Naive B cell (primary cell): ENCODE measurements at places on chromosomes 2 and 18.

DNA sequence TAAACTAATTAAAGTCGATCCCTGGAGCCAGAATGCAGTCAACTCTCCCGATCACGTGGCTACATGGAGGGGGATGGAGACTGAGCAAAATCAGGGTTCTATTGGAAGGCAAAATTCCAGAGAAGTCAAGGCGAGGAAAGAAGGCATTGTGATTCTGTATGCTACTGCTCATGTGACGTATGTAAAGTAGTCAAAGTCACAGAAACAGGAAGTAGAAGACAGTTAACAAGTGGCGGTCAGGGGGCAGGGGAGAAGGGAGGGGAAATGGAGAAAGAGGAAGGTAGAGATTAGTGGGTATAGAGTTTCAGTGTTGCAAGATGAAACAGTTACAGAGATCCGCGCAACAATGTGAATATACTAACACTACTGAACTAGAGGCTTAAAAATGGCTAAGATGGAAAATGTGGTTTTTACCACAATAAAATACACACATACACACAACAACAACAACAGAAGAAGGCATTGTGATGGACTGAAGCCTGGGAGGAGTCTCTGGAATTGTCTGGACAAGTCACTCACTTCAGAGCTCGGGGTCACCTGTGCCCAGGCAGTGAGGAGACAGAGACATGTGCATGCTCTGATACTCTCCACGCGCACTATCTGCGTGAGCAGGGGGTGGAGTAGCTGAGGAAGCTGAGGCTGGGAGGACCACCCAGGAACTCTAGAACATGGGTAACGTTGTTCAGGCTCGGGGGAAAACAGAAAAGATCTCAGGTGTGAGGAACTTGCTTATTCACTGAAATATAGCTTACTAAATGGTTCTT is 89.9 kb upstream of the CDCA7 start:
- peak; percentile 79 for DNase-seq

DNA sequence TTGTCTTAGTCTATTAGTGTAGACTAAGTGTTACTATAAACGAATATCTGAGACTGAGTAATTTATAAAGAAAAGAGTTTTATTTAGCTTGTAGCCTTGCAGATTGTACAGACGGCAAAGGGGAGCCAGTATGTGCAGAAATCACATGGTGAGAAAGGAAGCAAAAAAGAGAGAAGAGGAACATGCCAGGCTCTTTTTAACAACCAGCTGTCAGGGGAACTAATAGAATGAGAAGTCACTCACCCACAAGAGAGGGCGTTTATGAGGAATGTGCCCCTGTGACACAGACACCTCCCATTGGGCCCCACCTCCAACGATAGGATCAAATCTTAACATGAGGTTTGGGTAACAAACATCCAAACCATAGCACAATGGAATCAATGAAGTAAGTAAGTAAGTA is 20.6 kb upstream of the ZNF804A start:
- DNase-seq: no peak

GRCh38 chr2:143467011-143467410 is 337.8 kb downstream of the ARHGAP15 start:
- DNase-seq: no peak

DNA sequence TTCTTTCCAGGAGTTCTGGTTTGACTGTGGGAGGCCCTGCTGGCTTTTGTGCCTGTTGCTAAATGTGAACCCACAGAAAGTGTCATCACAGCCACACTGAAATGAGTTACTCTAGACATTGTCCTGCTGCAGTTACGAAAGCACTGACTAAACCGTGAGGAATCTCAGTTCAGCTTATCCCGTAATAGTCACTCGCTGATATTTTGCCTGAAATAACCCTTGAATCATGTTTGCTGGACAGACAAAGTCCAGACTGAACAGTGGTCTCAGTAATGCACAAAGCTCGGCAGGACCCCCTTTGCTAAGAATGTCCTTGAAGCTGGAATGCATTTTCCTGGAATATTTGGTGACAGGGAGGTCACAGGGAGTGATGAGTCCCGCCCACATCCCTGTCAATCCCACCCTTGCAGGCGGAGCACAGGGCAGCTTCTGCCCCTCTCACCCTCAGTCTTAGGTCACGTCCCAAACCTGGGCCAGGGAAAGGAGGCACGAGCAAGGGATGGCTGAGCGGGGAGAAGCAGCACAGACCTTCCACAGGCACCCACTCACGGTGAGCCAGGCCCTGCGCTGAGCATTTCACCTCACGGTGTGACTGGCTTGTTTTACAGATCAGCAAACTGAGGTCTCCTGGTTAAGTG is 53.4 kb downstream of the ADI1 start:
- no peak for DNase-seq

DNA sequence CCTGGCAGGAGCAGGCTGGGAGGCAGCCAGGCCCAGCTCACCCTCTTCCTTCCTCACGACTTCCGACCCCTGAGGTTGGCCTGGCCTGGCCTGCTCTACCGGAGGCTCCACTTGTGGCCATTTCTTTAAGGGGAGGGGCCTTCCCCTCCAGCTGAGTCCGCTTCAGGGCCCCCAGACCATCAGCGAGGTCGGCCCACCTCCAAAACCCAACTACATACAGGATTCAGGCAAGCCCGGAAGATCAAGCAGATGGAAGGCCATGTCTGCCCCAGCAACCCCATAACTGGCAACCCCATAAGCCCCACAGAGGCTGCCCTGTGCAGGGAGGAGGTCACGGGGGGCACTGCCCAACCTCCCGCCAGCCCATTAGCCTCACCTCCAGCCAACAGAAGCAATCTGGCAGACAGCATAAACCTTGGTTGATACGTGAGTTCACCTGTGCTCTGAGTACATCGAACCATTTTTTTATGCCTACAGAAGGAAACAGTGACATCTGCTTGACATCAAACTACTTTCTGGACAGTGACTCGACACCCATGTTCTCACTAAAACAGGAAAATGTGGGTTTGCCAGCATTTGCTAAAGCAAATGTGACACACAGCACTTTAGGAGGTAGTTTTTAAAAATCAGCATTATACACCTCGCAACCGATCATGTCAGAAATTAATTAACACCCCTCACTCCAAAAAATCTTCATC is 98.9 kb downstream of the EIPR1 start:
- DNase-seq: no peak

- DNase-seq: peak; percentile 80
Observed at GRCh38 chr2:10408649-10409579, 39.2 kb downstream of the ODC1 start.

- no peak for DNase-seq
Observed at GRCh38 chr18:34809451-34810072, 99.5 kb downstream of the DTNA start.

DNA sequence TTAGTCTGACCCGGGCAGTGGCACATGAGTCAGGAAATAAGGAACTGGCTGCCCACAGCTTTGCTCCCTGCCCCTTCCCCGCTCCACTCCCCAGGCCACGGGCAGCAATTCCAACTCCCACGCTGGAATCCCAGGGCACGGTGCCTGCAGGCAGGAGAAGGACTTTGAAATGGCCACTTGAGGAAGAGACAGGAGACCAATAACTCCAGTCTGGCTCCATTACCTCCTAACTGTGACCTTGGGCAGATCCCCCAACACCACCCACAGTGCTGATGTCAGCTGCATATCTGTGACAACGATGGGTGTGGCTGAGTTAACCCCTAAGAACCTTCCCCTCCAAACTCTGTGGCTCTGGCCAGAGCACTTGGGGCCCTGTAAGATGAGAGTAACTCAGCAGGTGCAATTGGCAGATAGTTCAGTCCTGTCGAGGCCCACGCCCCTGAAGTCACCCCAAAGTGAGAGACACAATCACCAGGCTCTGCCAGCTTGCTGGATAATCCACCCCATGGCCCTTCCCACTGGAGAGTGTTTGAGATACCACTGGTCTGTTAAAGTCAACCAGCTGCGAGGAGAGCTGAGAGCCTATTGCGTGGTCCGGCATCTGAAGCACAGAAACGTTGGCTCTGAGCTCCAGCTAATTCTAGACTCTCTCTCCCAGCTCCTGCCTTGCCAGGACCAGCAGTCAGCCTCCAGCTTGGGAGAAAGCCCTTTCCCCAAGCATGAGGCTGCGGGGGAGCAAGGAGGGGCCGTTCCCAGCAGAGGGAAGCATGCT is 175.2 kb downstream of the TNS1 start:
- DNase-seq: no peak

GRCh38 chr18:71936744-71937143 is 607.4 kb downstream of the CBLN2 start:
- no peak for DNase-seq

DNA sequence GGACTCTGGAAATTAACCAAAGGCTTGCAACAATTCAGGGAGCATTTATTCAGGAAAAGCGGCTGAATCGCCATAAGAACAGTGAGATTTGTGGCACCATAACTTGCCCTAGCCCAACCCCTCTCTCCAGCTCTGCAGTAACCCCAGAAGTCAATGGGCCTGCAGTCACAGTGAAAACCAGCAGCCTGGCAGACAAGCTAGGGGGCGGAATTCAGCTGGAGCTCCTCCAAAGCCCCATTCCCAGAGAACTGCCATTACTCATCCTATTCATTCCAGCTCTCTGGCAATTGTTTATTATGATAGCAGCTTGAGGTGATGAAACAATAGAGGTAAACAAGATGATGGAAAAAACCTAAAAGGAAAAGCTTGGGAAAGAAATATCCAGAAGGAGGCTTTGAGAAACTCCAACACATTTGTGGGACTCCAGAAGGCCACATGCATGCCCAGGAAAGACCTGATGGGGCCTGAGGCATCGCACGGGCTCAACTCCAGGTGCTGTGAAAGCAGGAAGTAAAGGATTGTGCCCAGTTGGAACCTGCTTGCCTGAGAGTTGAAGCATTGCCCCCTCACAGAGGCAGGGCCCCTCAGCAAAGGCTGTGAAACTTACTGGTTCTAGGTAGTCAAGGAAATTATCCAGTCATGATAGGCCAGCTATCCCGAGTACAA is 126.7 kb downstream of the TWIST2 start:
- no peak for DNase-seq

DNA sequence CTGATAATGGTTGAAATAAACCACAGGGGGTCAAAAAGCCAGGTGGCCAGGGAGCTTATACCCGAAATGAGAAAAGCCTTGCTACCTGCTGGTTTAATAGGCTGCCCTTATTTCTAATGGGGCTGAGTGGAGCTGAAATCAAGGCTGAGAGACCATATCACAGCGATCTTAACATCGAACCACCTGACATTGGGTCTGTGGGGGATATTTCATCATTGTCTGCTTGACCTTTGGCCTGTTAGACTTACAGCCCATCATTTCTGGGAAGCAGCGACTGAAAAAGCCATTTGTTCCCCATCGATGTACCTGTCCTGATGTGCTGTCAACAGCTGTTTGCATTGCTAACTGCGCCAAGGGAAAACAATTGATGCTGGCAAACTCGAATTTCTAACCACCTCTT is 199.7 kb upstream of the SLC14A2 start:
- no peak for DNase-seq

GRCh38 chr2:133377021-133377481 is 191.2 kb downstream of the NCKAP5 start:
- DNase-seq: no peak

- DNase-seq: no peak
Observed at GRCh38 chr2:212958757-212959295, 192.6 kb downstream of the IKZF2 start.

DNA sequence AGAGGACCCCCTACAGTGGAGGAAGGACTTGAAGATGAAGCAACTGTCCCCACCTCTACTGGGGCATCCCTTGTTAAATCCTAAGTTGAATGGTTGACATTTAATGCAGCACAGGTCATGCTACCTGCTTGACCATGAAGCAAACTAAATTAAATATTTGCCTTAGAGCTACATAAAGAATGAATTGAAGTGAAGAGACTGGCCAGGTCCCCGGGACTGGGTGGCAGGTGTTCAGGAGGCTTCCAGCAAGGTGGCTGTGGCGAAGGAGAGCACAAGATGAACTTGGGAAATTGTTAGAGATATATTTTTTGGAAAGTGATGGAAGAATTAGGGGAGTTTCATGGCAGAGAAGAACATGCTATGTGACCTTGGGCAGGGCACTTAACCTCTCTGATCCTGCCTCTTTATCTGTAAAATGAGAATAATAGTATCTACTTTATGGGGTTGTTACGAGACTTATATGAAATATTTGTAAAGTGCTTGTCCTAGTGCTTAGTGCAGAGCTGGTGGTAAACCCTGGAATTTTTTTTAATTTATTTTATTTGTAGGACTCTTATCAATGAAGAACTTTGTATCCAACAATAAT is 37.3 kb downstream of the EFR3B start:
- DNase-seq: no peak

DNA sequence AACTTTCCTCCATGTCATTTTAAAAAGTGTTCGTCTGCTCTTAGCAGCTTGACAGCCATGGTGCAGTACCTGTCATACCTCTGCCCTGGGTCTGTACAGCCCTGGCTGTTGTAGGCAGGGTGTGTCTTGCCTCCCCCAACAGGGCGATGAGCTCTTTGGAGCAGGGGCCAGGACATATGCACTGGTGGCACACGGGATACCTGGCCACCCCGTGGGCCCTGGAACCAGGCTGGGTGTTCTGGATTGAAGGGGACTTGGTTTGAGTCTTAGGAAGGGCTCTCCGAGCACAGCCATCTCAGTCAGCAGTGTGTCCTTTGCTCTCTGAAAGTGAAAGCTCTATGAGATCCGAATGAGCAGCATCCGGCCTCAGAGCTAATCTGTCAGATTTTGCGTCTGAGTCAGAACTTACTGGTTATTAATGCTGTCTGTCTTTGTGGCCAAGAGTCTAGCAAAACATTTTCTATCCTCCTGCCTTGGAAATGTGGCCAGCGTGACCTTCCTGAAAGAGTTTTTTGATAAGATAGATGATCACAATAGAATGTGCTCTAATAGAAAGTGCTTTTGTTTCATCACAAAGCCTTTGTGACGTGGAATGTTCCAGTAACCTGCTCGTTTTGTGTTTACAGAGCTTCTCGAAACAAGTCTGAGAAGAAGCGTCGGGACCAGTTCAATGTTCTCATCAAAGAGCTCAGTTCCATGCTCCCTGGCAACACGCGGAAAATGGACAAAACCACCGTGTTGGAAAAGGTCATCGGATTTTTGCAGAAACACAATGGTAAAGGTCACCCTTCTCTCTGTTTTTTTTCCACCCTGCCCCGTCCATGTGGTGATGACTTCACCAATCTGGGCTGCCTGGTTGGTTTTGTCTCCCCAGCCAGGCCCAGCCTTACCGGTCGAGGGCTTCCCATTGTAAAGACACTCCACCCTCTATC is 77.3 kb upstream of the RPL31 start:
- no peak for DNase-seq

GRCh38 chr2:147560810-147561535 is 283.9 kb upstream of the ACVR2A start:
- DNase-seq: no peak

DNA sequence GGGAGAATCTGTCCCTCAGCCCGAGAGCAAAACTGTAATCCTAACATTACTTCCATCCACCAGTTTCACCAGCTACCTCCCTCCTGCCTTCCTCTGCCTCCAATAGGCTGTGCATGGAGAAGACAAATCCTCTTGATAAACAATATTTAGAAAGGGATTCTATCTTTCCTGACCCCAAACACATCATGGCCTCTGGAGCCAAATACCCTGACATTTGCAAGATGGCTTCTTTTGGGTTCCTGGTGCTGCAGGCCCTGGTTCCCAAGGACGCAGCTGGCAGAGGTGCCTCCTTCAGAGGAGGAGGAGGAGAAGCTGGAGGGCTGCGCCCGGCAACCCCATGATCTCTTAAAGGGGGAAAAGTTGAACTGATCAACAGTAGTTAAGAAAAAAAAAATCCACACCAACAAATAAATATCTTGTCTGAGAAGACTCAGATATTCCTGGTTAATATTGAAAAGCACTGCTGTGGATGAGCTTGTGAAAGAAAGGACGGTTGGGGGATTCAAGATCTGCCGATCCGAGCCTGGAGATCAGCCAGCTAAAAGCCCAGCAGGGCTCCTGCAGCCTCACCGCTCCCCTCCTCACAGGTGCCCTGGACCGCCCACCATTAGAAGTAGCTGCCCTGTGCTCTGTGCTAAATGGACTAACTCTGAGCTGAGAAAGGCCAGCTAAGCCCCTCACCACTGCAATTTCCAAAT is 116.8 kb downstream of the MSH2 start:
- no peak for DNase-seq
